ENCODE measurements at places on chromosomes 5 and 9.

- DNase-seq: no peak
Observed at GRCh38 chr9:103942200-103942599, 151.9 kb upstream of the SMC2 start.

DNA sequence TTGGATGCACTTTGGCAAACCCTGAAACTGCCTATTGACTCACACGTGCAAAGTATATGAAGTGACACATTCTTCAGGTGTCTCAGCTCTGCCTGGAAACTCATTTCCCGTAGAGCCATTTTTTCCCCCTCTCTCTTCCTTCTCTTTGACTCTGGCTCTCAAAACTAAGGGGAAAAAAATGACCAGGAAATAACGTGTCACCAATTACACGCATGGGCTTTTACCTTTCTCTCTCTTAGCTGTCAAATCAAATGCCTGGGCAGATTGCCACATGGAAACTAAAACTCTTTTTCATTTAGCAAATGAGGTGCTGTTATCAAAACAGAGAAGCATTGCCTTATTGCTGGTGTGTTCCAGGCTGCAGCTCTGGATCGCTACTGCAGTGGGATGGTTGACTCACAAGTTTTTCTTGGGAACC lies 18.3 kb upstream of the IFNK start:
- no peak for DNase-seq

DNA sequence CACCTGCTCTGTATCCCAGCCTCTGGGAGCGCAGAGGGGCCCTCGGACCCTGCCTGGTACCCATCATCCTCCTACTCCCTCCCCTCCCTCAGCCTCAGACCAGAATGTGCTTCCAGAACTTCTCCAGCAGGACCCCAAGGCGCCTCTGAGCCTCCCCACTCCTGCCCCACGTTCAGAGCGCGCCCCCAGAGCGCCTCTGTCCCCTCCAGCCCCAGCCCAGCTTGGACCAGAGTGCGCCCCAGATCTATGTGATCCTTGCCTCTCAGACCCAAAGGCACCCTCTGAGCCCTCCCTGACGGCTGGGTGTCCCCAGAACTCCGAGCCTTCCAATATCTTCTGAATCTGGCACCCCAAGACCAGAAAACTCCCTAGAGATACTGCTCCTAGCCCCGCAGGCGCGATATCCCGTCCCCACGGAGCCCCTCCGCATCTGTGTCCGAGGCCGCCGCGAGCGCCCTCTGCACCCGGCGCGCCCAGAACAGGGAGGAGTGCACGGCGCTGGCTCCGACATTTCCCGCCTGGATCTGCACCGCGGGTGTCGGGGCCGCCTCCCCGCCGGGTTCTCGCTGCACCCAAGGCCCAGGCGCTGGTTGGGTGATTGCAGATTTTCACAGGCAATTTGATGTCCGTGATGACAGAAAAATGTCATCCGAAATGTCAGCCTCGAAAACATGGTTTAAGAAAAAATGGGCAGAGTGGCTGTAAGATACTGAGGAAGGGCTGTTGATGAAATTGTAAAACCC lies 522 bp downstream of the BHMT start:
- DNase-seq: no peak

GRCh38 chr5:112549127-112549526 lies 130.1 kb upstream of the EPB41L4A start:
- DNase-seq: no peak

DNA sequence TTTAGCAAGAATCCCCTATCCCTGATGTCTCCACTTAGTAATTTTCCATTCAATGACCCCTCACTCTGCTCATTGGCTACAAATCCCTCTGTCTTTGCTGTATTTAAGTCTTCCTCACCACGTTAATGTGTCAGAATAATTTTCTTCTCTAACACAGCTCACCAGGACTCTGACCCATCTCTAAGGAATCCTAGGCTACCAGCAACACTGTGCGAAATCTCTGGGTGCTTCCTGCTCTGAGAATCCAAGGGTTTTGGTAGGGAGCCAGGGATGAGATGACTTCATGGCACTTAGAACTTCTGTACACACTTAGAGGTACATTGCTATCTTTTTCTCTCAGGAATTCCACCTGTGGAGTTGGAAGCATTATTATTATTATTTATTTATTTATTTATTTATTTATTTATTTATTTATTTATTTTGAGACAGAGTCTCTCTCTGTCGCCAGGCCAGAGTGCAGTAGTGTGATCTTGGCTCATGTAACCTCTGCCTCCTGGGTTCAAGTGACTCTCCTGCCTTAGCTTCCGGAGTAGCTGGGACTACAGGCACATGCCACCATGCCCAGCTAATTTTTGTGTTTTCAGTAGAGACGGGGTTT lies 53.5 kb downstream of the FOXI1 start:
- no peak for DNase-seq

- no peak for DNase-seq
Observed at GRCh38 chr9:86795047-86795442, 152.3 kb downstream of the GAS1 start.

GRCh38 chr9:86187121-86187520 lies 72.3 kb downstream of the C9orf153 start:
- DNase-seq: no peak

DNA sequence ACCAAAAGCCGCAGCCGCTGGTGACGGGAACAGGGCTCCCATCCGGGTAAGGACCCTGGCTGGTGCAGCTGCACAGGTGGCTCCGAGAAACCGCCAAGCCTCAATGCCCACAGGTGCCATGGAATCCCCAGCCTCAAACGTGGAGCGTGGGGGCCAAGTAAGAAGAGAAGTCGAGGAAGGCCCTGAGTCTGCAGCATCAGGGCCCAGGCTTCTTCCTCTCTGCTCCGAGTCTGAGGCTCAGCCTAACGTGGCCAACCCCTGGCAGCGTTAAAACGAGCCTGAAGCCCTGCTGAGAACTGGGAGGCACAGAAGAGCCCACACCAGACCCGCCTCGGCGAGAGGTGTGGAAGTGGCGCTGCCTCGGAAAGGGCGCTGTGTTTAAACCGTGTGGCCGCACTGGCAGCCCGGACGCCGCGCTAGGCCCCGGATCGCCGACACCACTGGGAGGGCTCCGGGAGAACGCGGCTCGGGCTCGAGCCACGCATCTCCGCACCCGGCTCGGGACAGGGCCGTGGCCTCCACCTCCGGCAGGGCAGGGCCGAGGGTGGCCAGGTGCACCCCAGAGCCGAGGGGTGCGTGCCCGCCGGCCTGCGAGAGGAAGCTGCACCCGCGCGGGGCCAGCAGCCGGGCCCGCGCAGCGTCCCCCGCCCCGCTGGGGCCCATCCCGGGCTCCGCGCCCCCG lies 730 bp downstream of the ZMYND19 start:
- no peak for DNase-seq

DNA sequence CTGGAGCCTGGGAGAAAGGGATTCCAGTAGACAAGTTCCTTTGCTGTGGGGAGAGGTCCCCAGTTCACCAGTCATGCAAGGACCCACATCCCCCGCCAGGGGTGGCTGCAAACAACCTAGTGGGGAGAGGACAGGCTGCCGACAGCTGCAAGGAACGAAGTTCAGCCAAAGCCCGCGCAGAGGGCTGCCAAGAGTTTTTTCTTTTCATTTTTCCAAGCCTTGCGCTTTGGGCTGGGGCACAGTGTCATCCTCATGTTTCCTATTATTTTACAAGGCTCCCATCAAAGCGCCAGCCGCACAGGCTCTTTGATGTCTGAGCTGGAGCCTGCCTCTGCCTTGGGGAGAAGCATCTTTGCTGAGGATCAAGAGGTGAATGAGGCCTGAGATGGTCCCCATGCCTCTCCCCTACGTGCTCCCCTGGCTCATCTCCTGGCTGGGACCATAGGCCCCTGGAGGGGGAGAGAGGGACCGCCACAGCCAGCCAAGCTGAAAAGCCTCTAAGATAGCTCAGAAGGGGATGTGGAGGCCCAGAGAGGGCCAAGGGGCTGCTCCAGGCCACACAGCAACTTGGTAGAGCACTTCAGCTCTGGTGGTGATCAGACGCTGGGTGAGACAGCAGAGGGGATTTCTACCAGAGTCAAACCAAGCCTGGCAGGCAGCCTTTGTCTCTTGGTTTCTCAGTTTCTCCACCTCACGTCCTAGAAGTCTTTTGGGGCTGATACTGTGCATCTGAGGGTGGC lies 50.4 kb upstream of the SYNPO start:
- no peak for DNase-seq

- DNase-seq: no peak
Observed at GRCh38 chr9:69555802-69556201, 116.4 kb downstream of the APBA1 start.

- no peak for DNase-seq
Observed at GRCh38 chr5:10366310-10367272, 13.1 kb downstream of the MARCHF6 start.

GRCh38 chr9:125332527-125332926 lies 70.9 kb downstream of the GAPVD1 start:
- no peak for DNase-seq

GRCh38 chr9:91174772-91175171 lies 186.9 kb downstream of the AUH start:
- DNase-seq: no peak

DNA sequence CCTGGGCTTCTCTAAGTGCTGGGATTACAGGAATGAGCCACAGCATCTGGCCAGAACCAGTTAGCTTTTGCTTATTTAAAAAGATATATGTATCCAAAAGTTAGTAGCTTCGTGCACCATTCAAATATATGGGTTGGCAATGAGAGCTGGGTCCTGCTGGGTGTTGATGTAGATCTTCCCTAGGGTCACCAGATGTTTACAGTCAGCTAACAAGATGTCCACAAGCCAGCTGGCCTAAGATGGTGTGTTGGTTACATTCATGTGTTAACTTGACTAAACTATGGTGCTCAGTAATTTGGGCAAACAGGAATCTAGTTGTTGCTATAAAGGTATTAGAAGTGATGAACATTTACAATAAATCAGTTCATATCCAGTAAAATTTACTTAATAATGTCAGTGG lies 948.6 kb upstream of the EDIL3 start:
- DNase-seq: no peak

GRCh38 chr5:124661317-124662141 lies 84.9 kb downstream of the ZNF608 start:
- DNase-seq: no peak

- no peak for DNase-seq
Observed at GRCh38 chr5:154351566-154351965, 94.2 kb upstream of the SAP30L start.

GRCh38 chr9:38434853-38435252 lies 10.6 kb upstream of the IGFBPL1 start:
- DNase-seq: no peak

GRCh38 chr9:77946969-77947620 lies 84.5 kb downstream of the GNAQ start:
- no peak for DNase-seq

DNA sequence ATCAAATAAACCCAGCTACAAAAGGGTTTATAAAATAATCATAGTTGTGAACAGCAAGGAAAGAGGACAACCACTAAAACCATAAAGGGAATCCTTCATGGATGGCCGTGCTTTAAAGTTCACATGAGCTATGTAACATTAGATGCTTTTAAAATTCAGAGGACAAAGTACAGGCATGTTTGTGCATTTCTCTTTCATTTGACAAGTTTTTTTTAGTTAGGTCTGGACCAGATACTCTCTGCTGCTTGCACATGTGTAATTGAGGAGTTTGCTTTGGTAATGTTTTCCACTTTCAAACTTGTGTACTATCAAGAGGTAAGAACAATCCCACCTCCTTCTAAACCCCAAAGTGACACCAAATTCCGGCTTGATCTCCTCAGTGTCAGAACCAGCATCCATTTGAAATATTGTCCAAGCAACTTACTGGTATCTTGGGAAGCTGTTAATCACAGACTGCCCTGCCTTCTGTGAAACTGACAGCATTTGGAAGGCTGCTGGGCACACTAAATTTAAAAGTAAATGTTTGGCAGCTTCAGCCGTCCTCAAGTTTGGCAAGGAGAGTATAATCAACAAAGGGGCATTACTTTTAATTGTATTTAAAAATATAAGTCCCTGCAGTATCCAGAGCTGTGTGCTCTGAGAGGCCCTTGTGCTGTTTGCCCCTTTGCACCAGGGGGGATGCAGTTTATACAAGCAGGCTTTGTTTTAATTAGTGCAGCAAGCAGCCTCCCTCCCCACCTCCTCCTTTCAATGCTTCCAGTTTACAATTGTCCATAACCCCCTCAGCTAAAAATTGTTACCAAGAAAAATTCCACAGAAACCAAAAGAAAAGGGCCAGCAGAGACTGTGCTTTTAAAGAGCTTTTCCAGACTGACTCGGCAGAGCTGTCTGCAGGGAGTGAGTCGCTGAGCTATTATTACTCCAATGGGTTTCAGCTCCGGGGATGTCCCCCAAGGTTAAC lies 328.3 kb upstream of the MPDZ start:
- DNase-seq: no peak

DNA sequence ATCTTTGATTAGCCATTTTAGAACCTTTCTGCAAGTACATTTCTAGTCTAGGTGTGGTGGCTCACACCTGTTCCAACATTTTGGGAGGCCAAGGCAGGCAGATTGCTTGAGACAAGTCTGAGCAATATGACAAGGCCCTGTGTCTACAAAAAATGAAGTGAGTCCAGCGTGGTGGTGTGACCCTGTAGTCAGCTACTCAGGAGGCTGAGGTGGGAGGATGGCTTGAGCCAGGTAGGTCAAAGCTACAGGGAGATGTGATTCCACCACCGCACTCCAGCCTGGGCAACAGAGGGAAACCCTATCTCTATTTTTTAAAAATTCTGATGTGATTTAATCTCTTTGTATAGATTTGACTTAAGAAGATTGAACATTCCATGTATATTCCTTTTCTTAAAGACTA lies 95.7 kb upstream of the FAM120A start:
- no peak for DNase-seq

GRCh38 chr9:134995792-134996120 lies 78.0 kb upstream of the FCN1 start:
- DNase-seq: no peak

DNA sequence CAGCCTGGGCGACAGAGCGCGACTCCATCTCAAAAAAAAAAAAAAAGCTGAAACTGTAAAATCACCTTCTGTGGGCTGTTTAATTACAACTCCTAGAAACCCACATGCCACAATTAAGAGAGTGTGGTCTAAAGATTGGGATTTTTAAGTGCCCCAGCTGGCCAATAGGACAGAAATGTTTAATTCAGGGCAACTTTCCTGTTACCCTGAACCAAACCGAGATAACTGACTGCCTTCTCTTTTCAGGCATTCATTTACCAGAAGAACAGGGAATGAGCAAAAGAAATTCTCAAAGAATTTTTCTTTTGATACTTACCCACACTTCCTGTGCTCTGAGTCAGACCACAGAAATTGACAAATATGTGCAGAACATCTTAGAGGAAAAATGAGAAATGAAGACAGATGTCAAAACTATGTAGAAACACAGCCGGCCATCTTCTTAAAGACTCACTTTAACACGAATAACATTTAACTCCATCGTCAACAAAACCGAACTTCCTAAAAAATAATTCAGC lies 221.3 kb upstream of the DAPK1 start:
- DNase-seq: no peak
